ENCODE measurements at places on chromosomes 4 and X.
A peak's percentile ranks its signal among the peaks of the same experiment; 100 is the strongest.

- peak; percentile 18 for DNase-seq
These were observed 46.2 kb downstream of the PDS5A start for GRCh38 chr4:39931441-39931901.

DNA sequence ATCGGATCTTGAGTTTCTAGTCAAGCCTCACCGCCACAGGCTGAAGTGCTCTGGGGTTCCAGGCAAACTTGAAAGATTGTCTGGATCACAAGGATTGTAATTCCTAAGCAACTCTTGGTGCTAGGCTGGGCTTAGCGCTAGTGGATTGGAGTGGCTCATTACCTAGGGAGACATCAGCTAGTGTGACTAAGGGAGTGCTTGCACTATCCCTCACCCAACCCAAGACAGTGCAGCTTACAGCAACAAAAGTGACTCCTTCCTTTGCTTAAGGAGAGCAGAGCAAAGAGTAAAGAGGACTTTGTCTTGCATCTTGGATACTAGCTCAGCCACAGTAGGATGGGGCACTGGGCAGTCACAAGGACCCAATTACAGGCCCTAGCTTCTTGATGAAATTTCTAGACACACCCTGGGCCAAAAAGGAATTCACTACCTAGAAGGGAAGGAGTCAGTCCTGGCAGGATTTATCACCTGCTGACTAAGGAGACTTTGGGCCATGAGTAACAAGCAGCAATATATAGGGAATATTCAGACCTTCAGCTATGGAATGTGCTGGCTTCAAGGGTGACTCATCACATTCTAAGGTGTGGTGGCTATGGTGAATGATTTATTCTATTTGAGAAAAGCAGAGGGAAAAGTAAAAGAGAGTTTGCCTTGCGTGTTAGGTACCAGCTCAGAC, 1212.4 kb downstream of the PCDH18 start:
- DNase-seq, result no peak

DNA sequence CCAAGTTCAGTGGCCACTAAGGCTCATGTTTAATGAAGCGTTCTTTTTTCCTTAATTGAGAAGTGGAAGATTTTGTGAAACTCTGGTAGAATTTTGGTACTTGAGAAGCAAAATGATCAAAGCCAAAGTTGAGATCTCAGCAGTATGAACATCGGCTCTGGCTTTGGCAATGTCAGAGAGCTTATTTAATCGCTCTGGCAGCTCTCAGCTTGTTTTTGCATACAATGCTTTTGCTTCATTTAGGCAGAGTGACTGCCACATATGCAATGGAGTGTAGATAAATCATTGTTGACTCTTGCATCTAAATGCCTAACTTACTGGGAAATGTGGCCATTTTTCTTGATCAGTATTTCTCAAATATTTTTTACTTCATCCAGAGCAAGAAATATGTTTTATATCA, 135.7 kb downstream of the AASDH start:
- DNase-seq, result no peak

GRCh38 chrX:16839852-16840460, 30.2 kb downstream of the RBBP7 start:
- DNase-seq, result no peak

GRCh38 chrX:16251782-16252181, 84.5 kb downstream of the MAGEB17 start:
- DNase-seq, result no peak

All from CD4-positive, alpha-beta T cell treated with Interleukin-1 beta for 1 hour (primary cell).